ENCODE measurements at places on chromosomes 12 and 14.

GRCh38 chr14:97065305-97066067, 268.3 kb downstream of the VRK1 start:
- H3K36me3 ChIP-seq: no peaks in the 10 kb centered on the region
- H3K4me3 ChIP-seq: no peak overlapping the region
- no peak overlapping the region for H3K27ac ChIP-seq
- no peak for DNase-seq

- DNase-seq: no peak
- no peaks in the 10 kb centered on the region for H3K4me1 ChIP-seq
- H3K27ac ChIP-seq: no peak overlapping the region
- H3K4me3 ChIP-seq: no peak overlapping the region
Measured at GRCh38 chr14:85752175-85752574, 222.2 kb downstream of the FLRT2 start.

- H3K4me3 ChIP-seq: no peak overlapping the region
- DNase-seq: no peak
- no peaks in the 10 kb centered on the region for H3K27me3 ChIP-seq
- peaks cover 16% of the 10 kb centered on the region for H3K4me1 ChIP-seq
Measured at GRCh38 chr14:32567543-32568384, 238.7 kb downstream of the AKAP6 start.

GRCh38 chr12:103897316-103897715, 32.9 kb upstream of the HSP90B1 start:
- H3K27me3 ChIP-seq: no peaks in the 10 kb centered on the region
- no peaks in the 10 kb centered on the region for H3K36me3 ChIP-seq
- no peaks in the 10 kb centered on the region for H3K4me1 ChIP-seq
- no peak overlapping the region for H3K4me3 ChIP-seq
- no peak for DNase-seq

DNA sequence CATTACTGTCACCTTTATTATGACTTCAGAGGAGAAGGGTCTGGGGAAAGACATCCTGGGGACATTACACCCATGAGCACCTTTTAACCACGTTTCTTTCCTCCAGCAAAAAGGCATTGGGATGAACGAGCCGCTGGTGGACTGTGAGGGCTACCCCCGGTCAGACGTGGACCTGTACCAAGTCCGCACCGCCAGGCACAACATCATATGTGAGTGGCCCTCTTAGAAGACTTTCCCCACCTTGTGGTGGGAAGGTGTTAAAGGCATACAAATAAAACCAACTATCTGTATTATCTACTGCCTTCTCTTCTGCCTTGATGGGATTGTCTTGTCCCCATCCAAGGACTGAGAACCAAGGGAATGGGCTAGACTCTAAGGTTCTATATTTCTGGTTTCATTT, 6.0 kb downstream of the PSMD9 start:
- DNase-seq: peak; percentile 39
- H3K27me3 ChIP-seq: no peaks in the 10 kb centered on the region
- H3K4me3 ChIP-seq: no peak overlapping the region

- H3K4me3 ChIP-seq: no peak overlapping the region
- H3K27me3 ChIP-seq: no peaks in the 10 kb centered on the region
- H3K36me3 ChIP-seq: no peaks in the 10 kb centered on the region
- DNase-seq: no peak
- peak overlapping the region; percentile 37 for H3K27ac ChIP-seq
Measured at GRCh38 chr14:55138091-55138490, 9.0 kb downstream of the LGALS3 start.

DNA sequence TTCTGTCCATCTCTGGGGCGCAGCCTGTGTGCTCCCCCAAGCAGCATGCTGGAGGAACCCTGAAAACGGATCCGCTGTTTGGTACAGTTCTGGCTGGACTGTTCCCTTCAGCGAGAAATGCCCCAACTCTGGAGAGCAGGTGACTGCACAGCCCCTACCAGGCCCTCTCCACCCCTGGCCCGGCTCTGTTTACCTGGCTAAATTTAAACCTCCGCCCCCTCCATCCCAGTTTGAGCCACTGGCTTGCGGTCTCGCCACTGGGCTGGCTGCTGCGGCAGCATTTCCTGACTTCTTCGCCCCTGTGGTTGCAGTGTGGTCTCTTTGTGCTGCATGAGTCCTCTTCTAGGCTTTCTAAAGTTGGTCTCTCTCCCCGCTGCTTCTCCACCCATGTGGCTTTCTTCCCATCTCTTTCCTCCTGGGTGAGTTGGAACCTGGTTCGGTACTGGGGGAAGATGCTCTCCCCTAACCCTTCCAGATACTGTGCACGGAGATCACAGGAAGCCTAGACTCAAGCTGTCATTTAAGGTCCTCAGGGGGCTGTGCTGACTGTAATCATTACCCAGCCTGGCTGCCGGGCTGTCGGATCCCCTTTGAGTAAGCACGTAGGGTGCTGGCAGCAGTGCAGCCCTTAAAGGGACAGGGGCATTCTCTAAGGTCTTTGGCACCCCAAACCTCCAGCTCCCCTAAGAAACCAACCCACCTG, 60.6 kb downstream of the FBXL14 start:
- no peaks in the 10 kb centered on the region for H3K4me1 ChIP-seq
- H3K27me3 ChIP-seq: no peaks in the 10 kb centered on the region
- H3K36me3 ChIP-seq: no peaks in the 10 kb centered on the region
- DNase-seq: no peak

GRCh38 chr12:10214895-10215267, 2.2 kb downstream of the GABARAPL1 start:
- DNase-seq: no peak
- peaks cover 4% of the 10 kb centered on the region for H3K4me1 ChIP-seq
- peak overlapping the region; percentile 100 for H3K27ac ChIP-seq
- H3K27me3 ChIP-seq: no peaks in the 10 kb centered on the region

- H3K27ac ChIP-seq: peak overlapping the region; percentile 74
- H3K4me1 ChIP-seq: peaks cover 23% of the 10 kb centered on the region
- H3K36me3 ChIP-seq: no peaks in the 10 kb centered on the region
- peak; percentile 80 for DNase-seq
Measured at GRCh38 chr12:121240484-121241101, 30.7 kb downstream of the P2RX4 start.

GRCh38 chr12:107393043-107393717, 292.4 kb upstream of the PWP1 start:
- no peaks in the 10 kb centered on the region for H3K36me3 ChIP-seq
- H3K27me3 ChIP-seq: no peaks in the 10 kb centered on the region
- no peak overlapping the region for H3K4me3 ChIP-seq
- no peak overlapping the region for H3K27ac ChIP-seq
- DNase-seq: no peak

GRCh38 chr14:36423430-36423829, 96.6 kb downstream of the NKX2-1 start:
- DNase-seq: no peak
- no peaks in the 10 kb centered on the region for H3K4me1 ChIP-seq
- no peak overlapping the region for H3K4me3 ChIP-seq
- H3K36me3 ChIP-seq: no peaks in the 10 kb centered on the region

GRCh38 chr14:89509891-89510290, 92.9 kb upstream of the FOXN3 start:
- no peaks in the 10 kb centered on the region for H3K36me3 ChIP-seq
- DNase-seq: no peak
- H3K4me1 ChIP-seq: no peaks in the 10 kb centered on the region
- H3K4me3 ChIP-seq: no peak overlapping the region
- no peak overlapping the region for H3K27ac ChIP-seq

GRCh38 chr12:123990511-123990910, 17.5 kb downstream of the ZNF664 start:
- no peak for DNase-seq
- no peaks in the 10 kb centered on the region for H3K4me1 ChIP-seq
- H3K27me3 ChIP-seq: no peaks in the 10 kb centered on the region
- no peaks in the 10 kb centered on the region for H3K36me3 ChIP-seq
- no peak overlapping the region for H3K4me3 ChIP-seq

- no peak overlapping the region for H3K4me3 ChIP-seq
- no peak for DNase-seq
- no peaks in the 10 kb centered on the region for H3K4me1 ChIP-seq
- no peaks in the 10 kb centered on the region for H3K36me3 ChIP-seq
- H3K27me3 ChIP-seq: no peaks in the 10 kb centered on the region
Measured at GRCh38 chr12:21324551-21324950, 10.2 kb downstream of the SLCO1A2 start.
